Activated T-cell treated with anti-CD3 and anti-CD28 coated beads, Interleukin-2, amount 50 U/mL, for 48 hours (primary cell): ENCODE measurements at places on chromosomes 4 and X.

DNA sequence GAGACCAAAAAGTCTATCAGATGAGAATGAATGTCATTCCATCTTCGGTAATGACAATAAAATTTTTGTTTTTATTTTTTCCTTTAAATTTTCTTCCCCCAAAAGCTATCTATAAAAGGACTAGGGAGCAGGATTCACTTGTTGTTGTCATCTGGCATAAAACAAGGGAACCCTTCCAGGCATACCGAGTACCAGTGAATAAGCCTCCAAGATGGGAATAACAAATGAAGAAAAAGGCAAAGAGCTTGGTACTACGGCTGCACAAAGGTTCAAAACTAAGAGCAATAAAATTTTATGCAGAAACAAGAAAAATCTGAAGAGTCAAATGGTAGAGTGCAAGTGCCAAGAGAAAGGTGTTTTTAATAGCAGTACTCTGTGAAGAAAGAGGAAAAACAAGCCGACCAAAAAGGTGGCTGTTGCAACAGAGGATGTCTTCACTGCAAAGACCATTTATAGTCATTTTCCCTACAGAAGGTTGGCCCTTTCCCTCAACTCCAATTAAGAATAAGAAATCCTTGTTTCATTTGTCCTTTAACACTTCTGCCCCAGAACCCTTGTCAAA is 25.8 kb downstream of the PPP3CA start:
- DNase-seq, result no peak

DNA sequence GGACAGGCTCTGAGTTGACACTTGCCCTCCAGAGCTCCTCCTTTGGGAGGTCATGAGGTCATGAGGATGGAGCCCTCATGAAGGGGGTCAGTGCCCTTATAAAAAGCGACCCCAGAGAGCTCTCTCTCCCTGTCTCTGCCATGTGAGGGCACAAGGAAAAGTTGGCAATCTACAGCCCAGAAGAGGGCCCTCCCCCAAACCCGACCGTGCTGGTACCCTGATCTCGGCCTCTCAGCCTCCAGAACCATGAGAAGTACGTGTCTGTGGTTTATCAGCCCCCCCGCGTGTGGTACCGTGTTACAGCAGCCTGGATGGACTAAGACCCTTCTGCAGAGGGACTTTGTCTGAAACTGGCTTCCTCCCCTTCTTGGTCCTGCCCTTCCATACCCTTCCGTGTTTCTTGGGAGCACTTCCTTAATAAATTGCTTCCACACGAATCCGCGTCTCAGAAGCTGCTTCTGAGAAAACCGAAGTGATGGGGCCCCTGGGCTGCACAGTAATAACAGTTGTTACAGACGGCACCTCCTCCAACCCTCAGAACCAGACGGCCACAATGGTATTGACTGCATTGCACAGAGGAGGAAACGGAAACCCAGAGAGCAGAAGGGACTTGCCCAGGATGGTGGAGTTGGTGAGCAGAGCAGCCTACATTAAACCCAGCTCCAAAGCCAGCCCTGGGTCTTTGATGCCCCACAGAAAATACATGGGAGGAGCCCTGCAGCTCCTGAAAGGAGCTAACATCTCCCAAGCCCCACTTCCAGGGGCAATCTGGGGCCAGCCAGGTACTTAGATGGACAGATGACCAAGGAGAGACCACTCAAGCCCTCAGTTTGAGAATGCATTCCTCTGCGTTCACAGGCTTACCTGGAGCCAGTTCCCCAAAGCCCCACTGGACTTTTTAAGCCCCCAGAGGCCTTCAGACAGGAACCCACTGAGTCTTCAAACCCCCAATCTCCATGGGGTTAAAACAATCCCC is 242.7 kb downstream of the BCOR start:
- peak; percentile 84 for DNase-seq

GRCh38 chr4:90215286-90215685 is 88.1 kb downstream of the CCSER1 start:
- DNase-seq, result no peak

DNA sequence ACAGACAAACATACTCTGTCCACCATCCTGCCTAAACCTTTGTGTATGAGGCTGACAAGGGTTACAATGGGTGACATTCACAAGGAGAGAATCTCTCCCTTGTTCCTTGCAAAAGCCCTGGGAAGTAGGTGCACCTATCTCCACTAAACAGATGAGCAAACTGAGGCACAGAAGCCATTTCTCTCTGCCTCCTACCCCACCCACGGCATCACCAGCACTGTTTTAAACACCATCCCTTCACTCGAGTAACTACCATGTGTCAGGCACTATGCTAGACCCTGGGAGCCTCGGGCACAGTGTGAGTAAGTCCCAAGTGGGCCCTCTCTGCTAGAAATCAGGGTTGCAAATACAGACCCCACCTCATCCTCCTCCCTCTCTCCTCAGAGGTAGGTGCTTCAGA is 899 bp downstream of the LYAR start:
- no peak for DNase-seq

DNA sequence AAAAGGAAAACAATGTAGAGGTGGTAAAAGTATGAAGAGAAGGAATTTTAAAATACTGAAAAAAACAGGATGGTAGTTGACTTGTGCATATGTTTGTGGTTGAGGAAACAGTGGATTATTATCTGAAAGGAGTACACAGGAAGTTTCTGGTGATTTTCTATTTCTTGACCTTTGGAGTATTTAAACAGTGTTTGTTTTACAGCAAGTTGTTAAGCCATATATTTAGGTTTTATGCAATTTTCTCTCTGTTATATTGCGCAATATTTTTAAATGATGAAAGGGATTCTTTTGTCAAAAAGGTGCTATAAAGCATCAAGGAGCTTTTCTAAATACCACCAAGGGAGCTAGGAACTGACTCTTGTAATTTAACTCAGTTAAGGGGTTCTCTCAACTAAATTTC is 343.1 kb upstream of the MAOA start:
- DNase-seq, result no peak

DNA sequence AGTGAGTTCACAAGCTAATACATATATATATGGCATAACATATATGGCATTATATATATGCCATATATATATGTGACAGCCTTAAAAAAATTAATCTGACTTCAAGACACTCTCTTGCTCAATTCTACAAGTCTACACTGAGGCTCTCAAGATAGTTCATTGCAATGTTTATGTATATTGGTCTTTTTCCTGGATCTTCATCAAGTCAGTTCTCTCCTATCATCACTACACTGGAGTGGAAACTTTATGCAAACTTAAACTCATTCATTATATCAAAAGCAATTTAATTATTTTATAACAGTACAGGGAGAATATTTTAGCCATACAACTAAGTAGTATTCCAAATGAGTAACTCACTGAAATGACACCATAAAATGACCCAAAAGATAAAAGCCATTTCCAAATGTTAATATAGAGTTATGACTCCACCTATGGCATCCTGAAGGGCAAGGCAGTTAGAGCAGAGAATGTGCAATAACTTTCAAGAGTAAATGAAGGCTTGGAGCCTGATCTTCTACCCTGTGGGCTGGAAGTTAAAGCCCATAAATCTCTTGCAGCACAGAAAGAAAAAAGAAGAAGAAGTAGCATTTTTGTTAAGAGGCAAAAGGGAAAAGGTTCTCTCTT is 176.3 kb upstream of the SLIT2 start:
- no peak for DNase-seq

DNA sequence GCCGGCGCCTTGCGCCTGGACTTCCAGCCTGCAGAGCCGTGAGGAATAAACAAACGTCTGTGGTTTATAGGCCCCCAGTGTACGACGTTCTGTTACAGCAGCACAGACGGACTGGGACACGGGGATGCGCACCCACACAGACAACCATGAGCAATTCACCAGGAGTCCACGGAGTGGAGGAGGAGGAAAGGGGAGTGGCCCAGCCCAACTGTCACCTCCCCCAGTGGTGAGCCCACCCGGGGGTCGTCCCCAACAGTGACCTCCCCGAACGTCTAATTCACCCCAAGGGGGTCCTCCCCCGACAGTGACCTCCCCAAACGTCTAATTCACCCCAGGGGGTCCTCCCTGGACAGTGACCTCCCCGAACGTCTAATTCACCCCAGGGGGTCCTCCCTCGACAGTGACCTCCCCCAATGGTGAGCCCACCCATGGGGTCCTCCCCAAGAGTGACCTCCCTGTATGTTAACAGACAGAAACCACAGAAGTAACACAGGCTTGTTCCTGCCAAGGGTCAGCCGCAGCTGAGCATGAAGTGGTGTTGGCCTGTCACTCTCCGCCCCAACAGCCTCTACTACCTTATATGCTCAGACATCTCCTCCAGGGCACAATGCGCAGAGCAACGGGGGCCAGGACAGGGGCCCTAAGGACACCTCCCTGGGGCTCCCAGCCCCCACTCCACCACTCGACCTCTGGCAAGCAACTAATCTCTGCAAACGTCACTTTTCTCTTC is 6.2 kb downstream of the GAK start:
- no peak for DNase-seq

DNA sequence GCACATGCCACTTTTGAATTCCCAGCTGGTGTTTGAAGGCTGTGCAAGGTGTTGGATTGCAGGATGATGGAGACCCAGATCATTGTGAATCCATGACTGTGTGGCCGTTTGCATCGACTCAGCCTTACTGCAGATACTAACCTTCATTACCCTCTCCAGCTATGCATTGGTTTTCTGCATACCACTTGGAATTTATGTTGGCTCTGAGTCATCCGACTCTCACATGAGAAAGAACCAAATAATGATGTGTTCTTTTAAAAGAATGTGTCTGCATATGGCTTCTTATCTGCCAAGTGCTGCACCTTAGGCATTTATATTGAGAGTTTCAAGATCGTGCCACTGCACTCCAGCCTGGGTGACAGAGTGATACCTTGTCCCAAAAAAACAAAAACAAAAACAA is 106.7 kb upstream of the PRKX start:
- no peak for DNase-seq

GRCh38 chr4:78525559-78525958 is 26.0 kb upstream of the ANXA3 start:
- no peak for DNase-seq

DNA sequence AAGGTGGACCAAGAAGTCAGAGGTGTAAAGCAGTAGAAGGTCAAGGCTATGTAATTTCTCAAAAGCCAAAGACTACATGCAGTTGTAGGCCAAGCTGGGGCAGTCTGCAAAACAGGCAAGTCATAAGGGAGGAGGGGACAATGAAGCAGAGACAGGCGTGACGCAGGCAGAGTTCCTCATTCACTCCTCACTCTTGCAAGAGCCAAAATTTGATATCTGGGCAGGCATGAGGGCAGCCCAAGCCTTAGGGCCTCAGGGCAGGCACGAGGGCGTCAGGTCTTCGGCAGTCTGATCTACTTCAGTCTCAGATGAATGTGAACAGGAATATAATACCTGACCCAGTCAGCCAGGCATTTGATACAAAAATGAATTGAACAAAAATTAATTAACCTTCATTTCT is 86.4 kb upstream of the AGA start:
- DNase-seq, result no peak

DNA sequence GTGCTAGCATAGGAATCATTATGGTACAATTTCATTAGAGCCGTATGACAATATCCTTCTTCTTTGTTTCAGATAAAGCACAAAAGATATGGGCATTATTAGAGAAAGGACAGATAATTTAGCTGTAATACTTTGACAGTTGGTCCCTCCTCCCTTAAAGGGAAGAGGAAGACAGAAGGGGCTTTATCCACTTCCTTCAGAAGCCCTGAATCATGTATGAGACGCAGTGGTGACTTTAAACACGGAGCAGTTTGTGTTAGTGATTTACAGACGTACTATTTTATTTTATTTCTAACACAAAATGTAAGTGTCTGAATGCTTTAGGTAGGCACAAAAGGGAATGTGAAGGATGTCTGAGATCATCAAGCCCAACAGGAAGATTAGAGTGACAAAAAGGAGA is 467.7 kb downstream of the IL15 start:
- DNase-seq, result no peak

DNA sequence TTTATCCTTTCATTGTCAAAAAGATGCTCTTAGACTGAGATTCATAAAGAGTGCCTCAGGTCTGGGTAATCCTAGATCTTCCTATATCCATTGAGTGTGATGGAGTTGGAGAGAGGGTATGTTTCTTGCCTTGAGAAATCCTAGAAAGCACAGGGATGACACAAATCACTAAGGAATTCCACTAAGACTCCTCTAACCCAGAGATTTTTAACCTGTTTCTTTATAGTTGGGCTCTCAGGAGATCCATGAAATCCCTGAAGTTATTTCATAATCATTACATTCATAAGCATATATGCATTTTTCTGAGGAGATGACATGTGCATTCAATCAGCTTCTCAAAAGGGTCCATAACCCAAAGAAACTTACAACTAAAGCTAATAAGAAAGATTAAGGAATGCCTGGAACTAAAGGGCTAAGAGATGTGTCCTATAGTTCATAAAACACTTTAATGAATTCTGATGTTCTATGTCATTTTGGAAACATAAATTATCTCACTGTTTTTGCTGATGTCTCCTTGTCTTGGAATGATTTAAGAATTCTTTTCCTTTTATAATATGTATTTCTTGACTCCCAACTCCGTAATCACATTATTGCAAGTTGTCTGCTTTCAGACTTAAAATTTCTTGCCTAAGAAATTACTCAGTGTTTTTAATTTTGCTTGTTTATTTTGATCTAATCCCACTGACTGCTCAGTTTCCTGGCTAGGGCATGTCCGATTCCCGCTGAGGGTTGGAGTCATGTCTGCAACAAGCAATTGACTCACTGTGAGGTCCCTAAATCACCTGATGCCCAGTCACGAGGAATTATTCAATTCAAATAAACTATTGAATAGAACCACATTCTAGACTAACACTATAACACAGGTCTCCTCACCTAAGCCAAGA is 2.8 kb upstream of the AMTN start:
- DNase-seq, result no peak

- DNase-seq, result no peak
Measured at GRCh38 chr4:186619088-186619487, 63.7 kb upstream of the MTNR1A start.

DNA sequence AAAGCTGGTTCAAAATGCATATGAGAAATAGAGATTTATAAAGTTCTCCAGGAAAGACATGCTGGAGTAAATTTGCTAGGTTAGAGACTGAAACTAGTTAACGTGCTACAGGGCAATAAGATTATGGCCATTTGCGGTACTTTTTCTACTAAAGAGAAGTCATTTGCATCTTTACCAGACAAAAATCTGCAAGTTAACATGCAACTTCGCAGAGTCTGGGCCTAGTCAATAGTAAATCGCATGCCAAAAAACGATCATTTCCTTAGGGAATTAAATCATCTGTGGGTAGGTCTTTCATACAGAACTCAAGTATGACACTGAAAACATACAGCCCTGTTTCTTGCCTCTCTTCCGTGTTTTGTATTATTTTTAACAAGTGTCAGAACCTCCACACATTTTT is 32.8 kb upstream of the REST start:
- no peak for DNase-seq

- DNase-seq, result peak; percentile 93
Measured at GRCh38 chr4:77156533-77156911, 485 bp upstream of the CCNG2 start.

- peak; percentile 84 for DNase-seq
Measured at GRCh38 chr4:2961811-2962441, 1.3 kb downstream of the NOP14 start.

- no peak for DNase-seq
Measured at GRCh38 chr4:102642631-102643298, 118.0 kb downstream of the MANBA start.

GRCh38 chrX:46204721-46205422 is 340.3 kb downstream of the ZNF674 start:
- DNase-seq, result no peak

- DNase-seq, result no peak
Measured at GRCh38 chrX:96710031-96710430, 25.4 kb downstream of the DIAPH2 start.

- DNase-seq, result no peak
Measured at GRCh38 chrX:140087875-140088274, 122.6 kb upstream of the CXorf66 start.

GRCh38 chr4:8882239-8882638 is 10.6 kb upstream of the HMX1 start:
- DNase-seq, result no peak
